ENCODE measurements at places on chromosomes 12 and 14. TPM values are rescaled to one million over a fixed set of nuclear protein-coding genes. Genes with fewer than 3 reads are reported as not detected.

The SYNDIG1L gene
- total RNA-seq = under 0.01 TPM

The DAD1 gene
- total RNA-seq = 236 TPM

The REM2 gene
- under 0.01 TPM for total RNA-seq

The SEL1L gene
- 125 TPM for total RNA-seq

The USP15 gene
- 56.3 TPM for total RNA-seq

The FGF6 gene
- total RNA-seq = not detected

The GPR84 gene
- 0.13 TPM for total RNA-seq

The CCDC177 gene
- total RNA-seq = not detected

The CLEC4D gene
- not detected for total RNA-seq

The CIT gene
- 0.79 TPM for total RNA-seq

The PRIMA1 gene
- total RNA-seq = not detected

The AKAP6 gene
- 4.2 TPM for total RNA-seq

The HOXC5 gene
- not detected for total RNA-seq

The HVCN1 gene
- 0.53 TPM for total RNA-seq

The KLHL28 gene
- total RNA-seq = 14.0 TPM

The KRT74 gene
- 0.13 TPM for total RNA-seq

The PLEKHD1 gene
- total RNA-seq = 0.26 TPM

The NKX2-1 gene
- total RNA-seq = 4.1 TPM

The GPRC5D gene
- not detected for total RNA-seq

The FIGNL2 gene
- not detected for total RNA-seq

The HOXC4 gene
- total RNA-seq = not detected

The MYO1A gene
- total RNA-seq = under 0.01 TPM

The COX8C gene
- total RNA-seq = not detected

The ASCL1 gene
- not detected for total RNA-seq

The RGS6 gene
- not detected for total RNA-seq

The BEGAIN gene
- 1.1 TPM for total RNA-seq

The TCHP gene
- total RNA-seq = 9.2 TPM

The KIF5A gene
- total RNA-seq = 0.26 TPM

The SMCO2 gene
- total RNA-seq = 1.8 TPM

The TAMALIN gene
- total RNA-seq = under 0.01 TPM

The TEDC1 gene
- 4.5 TPM for total RNA-seq

The SAMD15 gene
- under 0.01 TPM for total RNA-seq

The HCAR1 gene
- total RNA-seq = 0.13 TPM

The ZDHHC17 gene
- 26.1 TPM for total RNA-seq

The ST8SIA1 gene
- total RNA-seq = 0.13 TPM

The BIN2 gene
- under 0.01 TPM for total RNA-seq

The KSR2 gene
- total RNA-seq = not detected

The TAC3 gene
- total RNA-seq = not detected

The SPIC gene
- total RNA-seq = not detected

The EML5 gene
- total RNA-seq = not detected

The ANO2 gene
- total RNA-seq = not detected

The HSPA2 gene
- total RNA-seq = 4.2 TPM

The DNAJC22 gene
- total RNA-seq = 0.26 TPM

The TOMM20L gene
- total RNA-seq = not detected

The IL23A gene
- total RNA-seq = not detected

The OR6C76 gene
- total RNA-seq = not detected

The POTEG gene
- not detected for total RNA-seq

All from bronchial epithelial cell (primary cell).